ENCODE measurements at places on chromosomes 5 and 9. TPM values are rescaled to one million over a fixed set of nuclear protein-coding genes. Genes with fewer than 3 reads are reported as not detected.

The TNFSF8 gene
- 0.53 TPM for polyA plus RNA-seq

- DNase-seq, result no peak
Measured at GRCh38 chr5:395921-396530, 47.0 kb upstream of the EXOC3 start.

The PCDHGC4 gene
- 1.8 TPM for polyA plus RNA-seq

GRCh38 chr9:121292801-121293241, 24.9 kb downstream of the GSN start:
- no peak for DNase-seq

DNA sequence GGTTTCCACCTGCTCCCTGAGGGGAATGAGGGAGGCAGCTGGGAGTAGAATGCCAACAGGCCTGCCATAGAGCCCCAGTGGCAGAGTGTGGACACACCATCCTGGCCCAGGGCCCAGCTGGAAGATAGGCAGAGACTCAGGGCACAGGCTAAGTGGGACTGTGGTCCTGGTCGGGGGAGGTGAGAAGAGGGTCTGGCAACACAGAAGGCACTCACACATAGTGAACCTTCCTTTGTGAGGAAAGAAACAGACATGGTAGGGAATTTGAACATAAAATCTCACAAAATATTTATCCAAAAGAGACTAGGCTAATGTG, 41.2 kb downstream of the WDR36 start:
- DNase-seq, result no peak

The SLC36A3 gene
- not detected for polyA plus RNA-seq

The GLT6D1 gene
- not detected for polyA plus RNA-seq

- DNase-seq, result no peak
Measured at GRCh38 chr5:127326976-127327755, 36.6 kb downstream of the MEGF10 start.

- no peak for DNase-seq
Measured at GRCh38 chr9:72958485-72959281, 5.8 kb upstream of the ALDH1A1 start.

DNA sequence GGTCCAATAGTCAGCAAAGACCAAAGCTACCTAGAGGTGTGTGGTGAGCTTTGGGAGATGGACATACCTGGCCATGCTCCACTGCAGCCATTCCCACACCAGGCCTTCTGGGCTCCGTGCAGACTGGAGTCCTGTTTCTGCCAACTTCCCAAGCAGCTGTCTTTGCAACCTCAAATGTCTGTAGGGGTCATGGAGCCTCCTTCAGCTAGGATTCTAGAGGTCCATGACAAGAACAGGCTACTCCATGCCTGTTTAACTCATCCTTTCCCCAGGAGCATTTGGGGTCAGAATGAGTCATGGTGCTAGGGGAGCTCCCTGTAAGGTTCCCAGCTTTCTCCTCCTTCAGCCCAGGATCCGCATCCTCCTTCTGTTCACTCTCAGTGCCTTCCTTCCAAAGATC, 17.1 kb downstream of the VPS13A start:
- DNase-seq, result no peak

DNA sequence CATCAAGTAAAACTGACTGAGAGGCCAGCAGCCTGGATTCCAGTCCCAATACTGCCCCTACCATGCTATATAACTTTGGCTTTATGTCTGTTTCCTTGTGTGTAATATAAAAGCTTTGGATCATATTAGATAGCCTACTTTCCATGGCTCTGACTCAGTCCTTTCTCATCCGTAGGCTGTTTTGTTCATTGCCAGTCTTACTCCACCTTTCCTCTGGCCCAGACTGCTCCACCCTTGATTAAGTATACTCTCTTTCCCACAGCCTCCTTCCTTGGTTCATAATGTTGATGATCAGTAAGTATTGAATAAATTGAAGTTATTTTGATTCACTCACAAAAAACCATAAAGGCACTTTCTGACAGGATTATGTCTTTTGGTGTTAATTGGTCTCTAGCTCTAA, 1.5 kb upstream of the MRPS30 start:
- no peak for DNase-seq

GRCh38 chr9:74570879-74571512, 73.9 kb downstream of the RORB start:
- peak; percentile 8 for DNase-seq

DNA sequence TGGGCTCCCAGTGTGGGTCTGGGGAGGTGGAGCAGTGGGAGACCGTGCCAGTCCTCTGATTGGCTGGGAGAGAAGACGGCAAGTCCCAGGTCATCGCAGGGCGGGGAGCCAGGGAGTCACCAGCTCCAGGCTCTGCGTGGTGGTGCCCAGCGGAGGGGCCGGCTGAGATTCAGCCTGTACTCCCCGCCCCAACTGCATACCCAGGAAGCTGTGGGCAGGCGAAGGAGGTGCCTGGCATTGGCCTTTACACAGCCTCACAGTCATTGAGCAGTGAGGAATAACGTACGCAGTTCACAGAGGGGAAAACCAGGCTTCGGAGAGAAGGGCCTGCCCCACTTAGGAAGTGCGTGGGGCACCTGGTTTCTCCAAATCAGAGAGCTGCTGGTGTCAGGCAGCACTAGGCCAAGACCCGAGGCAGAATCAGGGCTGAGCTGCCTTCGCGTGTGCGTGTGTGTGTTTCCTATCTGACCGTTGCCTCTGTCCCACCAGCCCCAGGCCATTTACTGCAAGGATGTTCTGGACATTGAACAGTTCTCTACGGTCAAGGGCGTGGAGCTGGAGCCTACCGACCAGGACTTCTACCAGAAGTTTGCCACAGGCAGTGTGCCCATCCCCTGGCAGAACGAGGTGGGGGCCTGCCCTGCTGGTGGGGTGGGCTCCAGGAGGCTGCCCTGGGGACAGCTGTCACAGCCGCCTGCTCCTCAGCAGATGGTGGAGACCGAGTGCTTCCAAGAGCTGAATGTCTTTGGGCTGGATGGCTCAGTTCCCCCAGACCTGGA, 6.2 kb upstream of the PRR7 start:
- DNase-seq, result no peak

The CTNND2 gene
- 0.75 TPM for polyA plus RNA-seq

DNA sequence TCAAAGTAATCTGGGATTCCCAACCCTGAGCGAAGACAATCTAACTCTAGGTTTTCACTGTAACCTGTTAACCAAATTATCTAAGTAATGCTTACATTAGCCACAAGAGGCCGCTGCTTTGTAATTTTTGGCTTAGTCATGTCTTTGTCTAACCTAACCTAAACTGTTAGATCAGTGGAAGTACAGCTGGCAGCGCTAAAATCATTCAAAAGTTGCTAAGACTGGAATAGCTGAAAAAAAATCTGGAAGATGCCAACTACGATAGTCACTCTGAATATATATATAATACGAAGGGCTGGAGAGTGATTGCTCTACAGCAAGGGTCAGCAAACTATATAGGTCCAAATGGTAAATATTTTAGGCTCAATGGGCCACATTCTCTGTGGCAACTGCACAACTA, 60.2 kb downstream of the FBXO38 start:
- DNase-seq, result peak; percentile 34

DNA sequence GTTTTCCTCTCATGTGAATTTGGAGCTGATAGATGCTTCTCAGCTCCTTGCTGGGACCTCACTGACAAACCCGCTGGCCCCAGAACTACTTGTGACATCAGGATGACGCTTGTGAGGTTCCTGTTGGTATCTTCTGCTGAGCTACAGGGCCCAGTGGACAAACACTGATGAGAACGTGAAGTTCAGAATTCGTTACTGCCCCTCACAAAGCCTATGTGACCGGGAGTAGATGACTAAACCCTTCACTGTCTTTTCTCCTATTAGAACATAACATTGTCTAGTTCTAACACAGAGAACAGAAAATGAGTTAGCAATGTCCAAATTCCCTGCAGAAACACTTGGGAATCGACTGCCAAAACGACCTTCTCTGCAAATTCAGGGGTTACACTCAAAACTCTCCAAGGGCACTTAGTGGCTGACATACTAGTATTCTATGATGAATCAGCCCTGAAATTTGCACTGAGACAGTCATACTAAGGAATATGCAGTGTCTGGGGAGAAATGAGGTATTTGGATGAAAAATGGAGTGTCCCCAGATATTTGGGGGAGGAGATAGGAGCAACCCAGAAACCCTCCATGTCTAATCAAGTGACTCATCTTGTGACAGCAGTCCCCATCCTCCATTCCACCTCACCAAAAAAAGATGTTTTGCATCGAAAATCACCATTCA, 143.2 kb upstream of the TRIM32 start:
- no peak for DNase-seq

- DNase-seq, result no peak
Measured at GRCh38 chr9:72925891-72926290, 27.0 kb downstream of the ALDH1A1 start.

GRCh38 chr5:39800042-39800601, 375.3 kb upstream of the DAB2 start:
- DNase-seq, result no peak

The LPCAT1 gene
- 27.6 TPM for polyA plus RNA-seq

DNA sequence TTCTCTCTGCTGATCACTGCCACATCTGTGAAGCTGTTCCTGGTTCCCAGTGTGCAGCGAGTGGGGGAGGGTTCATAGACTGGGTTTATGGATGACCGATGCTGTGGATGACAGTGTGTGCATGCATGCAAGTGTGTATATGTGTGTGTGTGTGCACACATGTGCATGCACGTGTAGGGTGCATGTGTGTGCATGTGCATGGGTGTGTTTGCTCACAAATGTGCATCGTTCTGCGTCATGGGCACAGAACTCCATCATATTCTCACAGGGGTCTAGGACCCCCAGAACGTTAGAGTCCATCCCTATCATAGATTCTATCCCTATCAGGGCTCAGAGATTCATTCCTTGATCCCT, 134.0 kb downstream of the PHF2 start:
- DNase-seq, result no peak

The CCDC112 gene
- polyA plus RNA-seq, result 9.8 TPM

GRCh38 chr5:31811210-31811609, 172.3 kb downstream of the PDZD2 start:
- DNase-seq, result no peak

The SCGB3A2 gene
- polyA plus RNA-seq, result not detected

DNA sequence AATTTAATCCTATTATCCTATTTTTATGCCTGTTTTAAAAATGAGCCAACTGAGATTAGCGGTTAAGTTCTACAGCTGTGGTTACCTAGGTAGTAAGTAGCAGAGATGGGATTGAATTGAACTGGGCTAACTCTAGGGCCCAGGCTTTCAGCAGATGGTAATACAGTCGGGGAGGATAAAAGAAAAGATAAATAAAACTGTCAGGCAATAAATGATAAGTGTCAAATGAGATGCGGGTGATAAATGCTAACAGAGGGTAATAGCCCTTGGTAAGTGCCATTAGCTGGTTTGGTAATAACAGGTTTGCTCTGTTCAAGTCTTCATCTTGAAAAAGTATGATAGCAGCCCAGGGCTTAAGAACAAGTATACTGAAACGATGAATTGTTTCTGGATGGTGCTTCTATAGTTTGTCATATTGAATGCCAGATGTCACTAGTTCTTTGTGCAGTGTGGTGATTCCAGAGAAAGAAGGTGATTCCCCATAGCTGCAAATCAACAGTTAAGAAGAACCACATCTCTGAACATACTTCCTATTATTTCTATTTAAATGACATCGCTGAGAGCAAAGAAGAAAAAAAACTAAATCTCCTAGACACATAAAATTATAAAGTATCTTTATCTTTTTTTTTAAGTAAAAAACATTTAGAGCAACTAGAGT, 360.8 kb upstream of the PANK3 start:
- DNase-seq, result no peak
